Mesendoderm (in vitro differentiated cells): ENCODE measurements at places on chromosomes 6 and 20.

DNA sequence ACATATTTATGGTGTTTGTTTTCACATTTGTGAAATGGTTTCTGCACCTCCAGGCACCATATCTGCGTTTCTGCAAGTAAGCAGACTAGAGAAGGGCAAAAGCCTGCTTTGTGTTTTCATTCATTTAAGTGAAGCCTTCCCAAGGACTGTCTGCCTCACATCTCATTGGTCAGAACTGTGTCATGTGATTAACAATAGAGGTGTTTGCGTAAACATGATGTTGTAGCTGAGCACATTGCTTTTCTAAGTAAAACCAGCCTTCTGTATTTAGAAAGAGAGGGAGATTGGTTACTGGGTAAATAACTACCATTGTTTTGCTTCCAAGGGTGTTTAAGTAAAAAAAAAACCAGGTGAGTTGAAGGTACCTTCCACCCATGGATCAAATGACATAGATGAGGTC, 39.7 kb downstream of the SH3BGRL2 start:
- DNase-seq = peak; percentile 51

DNA sequence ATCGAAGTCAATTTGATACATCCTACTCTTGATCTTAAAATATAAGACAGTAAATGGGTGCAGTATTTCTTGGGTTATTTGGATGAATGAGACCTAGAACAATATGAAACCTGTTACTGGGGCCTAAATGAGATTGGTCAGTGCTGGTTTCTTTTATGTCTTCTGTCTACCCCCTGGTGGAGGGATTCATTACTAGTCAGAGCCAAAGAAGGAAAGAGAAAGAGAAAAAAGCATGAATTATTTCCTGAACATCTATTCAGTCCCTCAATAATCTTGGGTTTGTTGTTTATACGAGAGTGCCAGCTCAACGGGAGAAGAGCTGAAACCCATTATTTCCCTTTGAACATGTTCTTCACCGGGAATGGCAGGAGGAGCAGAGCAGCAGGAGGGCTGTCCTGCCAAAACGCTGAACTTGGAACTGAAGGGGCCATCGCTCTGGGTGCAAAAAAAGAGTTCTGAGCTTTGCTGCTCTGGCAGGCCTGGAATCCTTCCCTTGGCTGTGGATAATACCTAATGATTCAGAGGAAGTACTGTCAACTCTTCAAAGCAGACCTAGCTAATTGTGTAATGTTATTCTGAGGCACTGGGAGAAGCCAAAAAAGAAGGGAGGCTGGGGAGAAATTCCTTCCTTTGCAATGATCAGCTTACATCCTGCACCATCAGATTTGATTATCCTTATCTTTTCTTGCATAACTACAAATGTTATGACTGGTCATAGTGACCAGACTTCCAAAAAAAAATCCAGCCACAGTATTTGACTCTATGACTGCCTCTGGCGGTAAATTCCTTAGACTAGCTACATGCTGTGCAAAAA, 72.0 kb downstream of the BLOC1S5 start:
- DNase-seq = peak; percentile 50

- no peak for DNase-seq
Observed at GRCh38 chr6:161890133-161890831, 616.4 kb upstream of the AGPAT4 start.

- no peak for DNase-seq
Observed at GRCh38 chr6:137266309-137266586, 47.1 kb upstream of the IFNGR1 start.

DNA sequence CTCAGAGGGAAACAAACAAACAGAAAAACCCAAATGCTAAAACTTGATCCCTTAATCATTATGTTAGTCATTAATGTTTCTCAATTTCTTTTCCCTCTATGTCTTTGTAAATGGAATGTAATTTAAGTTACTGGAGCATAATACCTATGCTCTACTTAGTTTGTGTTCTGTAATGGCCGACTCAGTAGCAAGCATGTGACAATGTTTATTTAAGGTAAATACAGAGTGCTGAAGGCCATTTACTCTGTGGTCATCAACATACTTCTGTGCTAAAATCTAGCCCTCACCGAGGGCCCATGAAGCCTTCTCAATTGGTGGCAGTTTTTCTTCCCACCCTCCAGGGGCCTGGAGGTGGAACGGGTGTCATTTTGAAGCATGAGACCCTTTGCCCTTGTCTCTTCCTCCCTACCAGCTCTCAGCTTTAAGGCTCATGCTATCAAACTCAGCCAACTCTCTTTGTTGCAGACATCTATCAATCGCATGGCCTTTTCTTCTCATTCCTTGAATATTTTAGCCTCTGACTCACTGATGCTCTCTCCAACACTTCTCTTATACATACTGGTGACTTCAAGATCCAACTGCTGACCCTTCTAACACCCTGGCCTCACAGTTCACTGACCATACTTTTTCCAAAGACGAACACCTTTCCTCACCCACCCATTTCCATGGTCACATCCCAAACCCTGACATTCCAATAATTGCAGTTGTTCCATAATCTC, 48.2 kb downstream of the STX7 start:
- peak; percentile 69 for DNase-seq

GRCh38 chr6:14243597-14243996, 126.0 kb downstream of the CD83 start:
- DNase-seq = peak; percentile 93

- DNase-seq = no peak
Observed at GRCh38 chr20:58403272-58403671, 14.2 kb downstream of the VAPB start.

GRCh38 chr6:97456070-97456469, 173.1 kb upstream of the MMS22L start:
- peak; percentile 7 for DNase-seq

DNA sequence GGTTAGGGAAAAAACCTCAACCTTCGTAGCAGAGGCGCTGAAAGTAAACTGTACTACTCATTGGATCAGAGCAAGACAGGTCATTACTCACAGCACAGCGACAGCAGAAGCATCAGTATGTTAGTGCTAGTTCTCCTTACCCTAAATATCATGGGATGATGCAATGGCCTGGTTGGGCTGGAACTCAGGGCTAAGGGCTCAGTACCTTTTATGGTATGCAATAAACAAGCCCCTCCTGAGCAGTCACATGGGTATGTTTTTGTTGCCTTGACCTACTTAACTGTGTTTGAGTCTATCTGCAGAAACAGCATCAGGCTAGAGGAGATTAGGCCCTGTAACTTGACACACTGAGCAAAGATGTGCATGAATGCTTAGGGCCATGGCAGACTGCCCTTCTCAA, 369.4 kb upstream of the IMPG1 start:
- DNase-seq = peak; percentile 89

DNA sequence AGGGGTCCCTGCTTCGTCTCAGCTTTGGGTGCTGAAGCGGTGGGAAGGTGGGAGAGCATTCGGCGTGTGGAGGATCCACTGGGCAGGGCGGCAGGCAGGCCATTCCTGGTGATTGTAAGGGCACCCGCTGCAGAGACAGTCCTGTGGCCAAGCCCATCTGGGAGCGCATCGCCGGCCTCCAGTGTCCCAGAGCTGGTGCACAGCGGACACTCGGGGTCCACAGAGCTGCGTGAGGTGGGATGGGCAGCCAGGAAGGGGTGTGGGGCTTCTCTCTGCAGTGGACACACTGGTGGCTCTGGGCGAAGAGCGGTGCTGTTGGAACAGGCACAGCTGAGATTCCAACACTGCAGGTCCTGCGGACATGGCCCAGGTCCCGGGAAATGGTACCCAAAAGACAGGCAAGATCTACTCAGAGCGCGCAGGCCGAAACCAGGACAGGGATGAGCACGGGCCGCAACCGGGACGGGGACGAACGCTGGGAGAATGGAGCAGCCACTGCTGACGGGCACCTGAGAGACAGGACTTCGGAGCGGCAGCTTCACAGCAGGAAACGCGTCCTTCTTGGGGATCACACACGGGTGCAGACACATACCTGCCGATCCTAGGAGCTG, 188.2 kb downstream of the ERMARD start:
- no peak for DNase-seq

- no peak for DNase-seq
Observed at GRCh38 chr6:88810701-88811100, 152.7 kb downstream of the RNGTT start.

DNA sequence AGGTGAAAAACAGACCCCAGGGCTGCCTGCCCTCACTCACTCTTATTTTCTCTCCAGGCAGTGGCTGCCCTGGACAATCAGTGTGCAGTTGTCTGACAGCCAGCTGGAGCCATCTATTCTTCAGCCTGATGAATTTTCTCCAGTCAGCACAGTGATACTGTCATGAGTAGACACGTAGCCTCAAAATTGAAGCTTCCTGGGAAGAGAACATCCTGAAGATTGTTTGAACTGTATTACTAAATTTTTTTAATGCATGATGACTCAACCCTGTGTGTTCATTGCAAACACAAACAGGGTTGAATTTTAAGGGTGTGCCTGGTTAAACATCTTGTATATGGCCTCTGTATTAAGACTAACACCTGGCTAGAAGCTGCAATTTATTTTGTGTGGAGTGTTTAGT, 49.8 kb upstream of the STXBP5 start:
- no peak for DNase-seq

GRCh38 chr6:149041953-149042352, 275.6 kb upstream of the TAB2 start:
- no peak for DNase-seq

- DNase-seq = no peak
Observed at GRCh38 chr6:6392214-6393068, 72.0 kb upstream of the F13A1 start.

GRCh38 chr20:7232796-7233195, 465.3 kb downstream of the BMP2 start:
- peak; percentile 24 for DNase-seq

DNA sequence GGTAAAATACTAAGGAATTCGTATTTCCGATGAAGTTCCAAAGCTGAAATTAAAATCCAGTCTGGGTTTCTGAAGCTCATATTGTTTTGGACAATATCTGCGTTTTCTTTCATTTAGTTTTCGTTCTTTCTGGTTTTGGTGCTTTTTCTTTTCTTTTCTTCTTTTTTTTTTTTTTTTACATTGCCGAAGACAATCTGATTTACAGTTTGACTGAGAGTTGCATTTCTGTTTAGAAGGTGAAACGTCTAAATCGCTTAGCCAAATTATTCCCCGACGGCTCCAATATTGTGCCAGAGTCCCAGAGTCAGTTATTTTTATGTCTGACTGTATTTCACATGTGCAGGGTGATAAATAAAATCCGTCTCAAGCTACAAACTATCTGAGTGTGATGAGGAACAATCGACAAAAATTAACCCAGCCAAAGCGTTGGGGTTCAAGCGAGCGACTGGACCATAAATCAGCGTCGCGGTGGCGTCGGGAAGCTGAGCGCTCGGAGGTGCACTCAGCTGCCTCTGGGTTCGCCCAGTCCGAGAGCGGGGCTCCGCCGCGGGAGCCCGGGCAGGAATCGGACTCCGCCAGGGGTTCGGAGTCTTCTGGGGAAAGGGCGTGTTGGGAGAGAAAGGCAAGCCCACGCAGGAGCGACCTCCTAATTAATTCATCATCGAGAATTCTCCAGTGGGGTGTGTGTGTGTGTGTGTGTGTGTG, 8.2 kb upstream of the TBX18 start:
- peak; percentile 27 for DNase-seq

DNA sequence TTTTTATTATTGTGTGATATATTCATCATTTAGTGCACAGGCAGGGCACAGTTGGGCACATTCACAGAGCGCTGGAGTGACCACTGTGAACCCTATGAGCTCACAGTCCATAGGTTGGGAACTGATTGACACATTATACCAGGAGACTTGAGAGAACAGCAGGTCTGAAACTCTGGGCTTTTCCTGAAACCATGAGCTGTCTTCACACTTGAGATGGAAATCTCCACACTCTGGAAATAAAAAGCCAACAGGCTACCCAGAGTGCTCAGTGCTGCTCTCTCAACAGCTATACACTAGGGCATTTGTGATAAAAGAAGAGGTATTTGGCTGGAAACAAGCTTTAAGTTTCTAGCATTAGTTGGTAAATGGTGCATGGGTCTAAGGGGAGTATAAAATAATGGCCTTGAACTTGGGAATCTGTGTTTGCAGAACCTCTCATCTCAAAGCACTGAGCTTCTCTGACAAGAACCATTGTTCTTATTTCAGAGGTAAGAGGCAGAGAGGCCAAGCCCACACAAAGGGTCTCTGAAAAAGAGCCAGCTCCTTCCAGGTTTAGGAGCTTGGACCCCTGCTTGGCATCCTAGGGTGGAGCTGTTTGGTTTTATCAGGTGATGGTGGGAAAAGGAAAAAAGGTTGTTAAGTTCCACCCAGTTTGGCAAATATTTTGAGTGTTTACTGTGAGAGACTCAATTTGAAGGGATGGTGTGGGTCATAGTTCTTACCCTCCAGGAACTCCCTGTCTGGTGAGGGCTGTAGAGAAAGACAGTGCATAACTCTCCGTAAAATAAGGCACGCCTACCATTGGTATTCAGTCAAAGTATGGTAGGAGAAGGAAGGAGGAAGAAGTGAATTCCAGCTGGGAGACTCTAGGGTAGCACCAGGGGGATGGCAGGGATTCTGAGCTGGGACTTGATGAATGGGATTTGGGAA, 14.5 kb downstream of the CHMP4B start:
- DNase-seq = peak; percentile 32

GRCh38 chr6:100880149-100880852, 828 bp downstream of the ASCC3 start:
- DNase-seq = no peak

DNA sequence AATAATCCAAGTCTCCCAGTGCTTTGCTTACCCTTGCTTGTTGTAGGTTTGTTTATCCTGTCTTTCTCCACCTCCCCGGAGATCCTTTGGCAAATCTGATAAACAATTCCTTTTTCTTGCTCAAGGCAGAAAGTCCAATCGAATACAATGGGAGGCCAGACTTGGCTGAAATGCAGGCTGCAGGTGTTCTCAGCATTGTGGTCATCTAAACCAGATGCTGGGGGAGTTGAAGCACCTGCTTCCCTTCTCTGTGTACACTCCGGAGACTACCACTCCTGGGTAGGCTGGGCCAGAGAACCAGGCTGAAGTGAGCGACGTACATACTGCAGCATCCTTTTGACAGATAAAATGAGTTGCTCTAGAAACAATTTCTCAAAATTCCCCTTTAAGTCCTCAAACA, 82.6 kb upstream of the PREP start:
- peak; percentile 64 for DNase-seq

- no peak for DNase-seq
Observed at GRCh38 chr6:72649032-72649984, 27.4 kb downstream of the KCNQ5 start.

GRCh38 chr6:88866856-88867255, 96.6 kb downstream of the RNGTT start:
- DNase-seq = no peak

DNA sequence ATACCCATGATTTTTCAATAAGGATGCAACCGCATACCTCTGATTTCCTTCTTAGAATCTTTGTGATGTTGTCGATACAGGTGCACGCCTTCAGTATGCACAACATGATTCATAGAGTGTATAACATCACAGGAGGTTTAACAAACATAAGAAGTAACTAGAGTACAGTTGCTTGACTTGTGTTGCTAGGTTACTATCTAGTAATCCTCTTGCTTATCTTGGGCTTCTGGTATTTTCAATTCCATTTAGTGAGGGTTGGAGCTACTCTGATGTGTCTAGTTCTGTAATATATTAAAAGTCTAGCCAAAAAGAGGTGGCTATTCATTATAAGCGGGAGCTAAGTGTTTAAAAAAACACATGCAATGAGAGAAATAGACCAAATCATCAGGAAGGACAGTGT, 85.5 kb upstream of the TENT5A start:
- peak; percentile 49 for DNase-seq

GRCh38 chr6:99467509-99468106, 42.5 kb upstream of the PNISR start:
- no peak for DNase-seq

GRCh38 chr20:62427172-62428001, at the start of gene RBBP8NL:
Gene RBBP8NL, minus strand, starts transcription at chr20:62427539. Its CDS starts 7,892 bp downstream, at chr20:62419647.
- DNase-seq = peak; percentile 94

- DNase-seq = peak; percentile 91
Observed at GRCh38 chr6:75208298-75209183, 2.7 kb upstream of the COL12A1 start.
